ENCODE measurements at places on chromosomes 6 and 20. TPM values are rescaled to one million over a fixed set of nuclear protein-coding genes. Genes with fewer than 3 reads are reported as not detected.
A peak's percentile ranks its signal among the peaks of the same experiment; 100 is the strongest.

The DEFB118 gene
- total RNA-seq = not detected

The ZHX3 gene
- 88.2 TPM for total RNA-seq

- no peak for DNase-seq
These were observed 153.6 kb downstream of the BMP2 start for GRCh38 chr20:6920991-6921613.

DNA sequence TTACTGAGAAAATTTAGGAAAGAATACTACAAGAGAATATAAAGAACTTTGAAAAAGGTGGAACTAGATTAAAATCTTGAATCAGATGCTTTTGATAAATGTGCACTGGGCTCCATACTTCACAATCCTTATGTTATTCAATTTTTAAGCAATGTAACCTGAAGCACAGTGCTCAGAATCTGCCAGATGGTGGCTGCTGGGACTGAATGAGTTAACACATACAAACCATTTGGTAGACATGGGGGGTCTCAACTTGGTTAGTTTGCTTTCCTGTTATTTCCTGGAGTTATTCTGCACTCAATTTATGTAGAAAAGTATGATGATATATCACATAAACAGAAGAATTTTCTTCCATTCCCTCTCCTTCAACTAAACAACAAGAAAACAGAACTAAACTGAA is 326.5 kb downstream of the RNGTT start:
- DNase-seq = no peak

DNA sequence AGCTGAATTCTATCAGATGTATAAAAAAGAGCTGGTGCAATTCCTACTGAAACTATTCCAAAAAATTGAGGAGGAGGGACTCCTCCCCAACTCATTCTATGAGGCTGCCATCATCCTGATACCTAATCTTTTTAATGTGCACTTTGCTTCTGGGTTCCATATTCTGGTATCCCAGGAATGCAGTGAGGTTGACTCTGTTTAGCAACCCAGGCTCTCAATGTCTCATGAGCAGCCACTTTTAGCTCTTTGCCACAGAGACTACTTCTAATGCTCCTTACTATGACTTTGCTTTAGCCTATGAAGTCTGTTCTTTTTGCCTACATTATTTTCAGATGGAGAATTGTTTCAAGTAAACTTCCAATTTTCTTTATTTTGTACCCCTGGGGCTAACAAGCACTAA is 185.5 kb upstream of the NRSN1 start:
- DNase-seq = no peak

- DNase-seq = no peak
These were observed 19.1 kb upstream of the DTNBP1 start for GRCh38 chr6:15681946-15682345.

- DNase-seq = no peak
These were observed 474.0 kb downstream of the TFAP2B start for GRCh38 chr6:51292659-51293058.

DNA sequence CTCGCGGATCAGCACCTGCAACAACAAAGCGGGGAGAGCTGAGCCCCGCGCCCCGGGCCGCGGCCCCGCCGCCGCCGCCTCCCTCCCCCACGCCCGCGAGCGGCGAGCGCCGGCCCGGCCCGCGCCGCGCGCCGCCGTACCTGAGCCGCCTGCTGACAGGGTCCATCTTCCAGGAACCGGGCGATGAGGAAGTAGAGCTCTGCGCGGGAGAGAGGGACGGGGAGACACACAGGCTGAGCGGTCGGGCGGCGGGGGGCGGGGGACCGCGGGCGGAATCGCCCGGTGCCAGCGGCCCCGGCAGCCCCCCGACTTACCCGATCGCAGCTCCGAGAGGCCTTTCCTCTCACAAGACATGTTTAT is 359 bp downstream of the PHIP start:
- peak; percentile 88 for DNase-seq

GRCh38 chr20:54995011-54995410 is 519.6 kb downstream of the DOK5 start:
- DNase-seq = no peak

All from posterior vena cava (tissue), 2 donors.